ENCODE measurements at places on chromosomes 11 and 22. TPM values are rescaled to one million over a fixed set of nuclear protein-coding genes. Genes with fewer than 3 reads are reported as not detected.

Gene PTPRCAP
- total RNA-seq: 4.0 TPM

Gene SLC25A18
- total RNA-seq: 0.41 TPM

Gene FAM181B
- total RNA-seq: not detected

Gene DAGLA
- total RNA-seq: 0.83 TPM

Gene SLC3A2
- 478 TPM for total RNA-seq

Gene SMTNL1
- not detected for total RNA-seq

Gene ANKK1
- total RNA-seq: not detected

Gene OR4C13
- total RNA-seq: not detected

Gene FOSL1
- total RNA-seq: 12.9 TPM

Gene BCO2
- total RNA-seq: 1.2 TPM

Measured in H4 (cell line).